ENCODE measurements at places on chromosomes 1 and 21. TPM values are rescaled to one million over a fixed set of nuclear protein-coding genes. Genes with fewer than 3 reads are reported as not detected.

DNA sequence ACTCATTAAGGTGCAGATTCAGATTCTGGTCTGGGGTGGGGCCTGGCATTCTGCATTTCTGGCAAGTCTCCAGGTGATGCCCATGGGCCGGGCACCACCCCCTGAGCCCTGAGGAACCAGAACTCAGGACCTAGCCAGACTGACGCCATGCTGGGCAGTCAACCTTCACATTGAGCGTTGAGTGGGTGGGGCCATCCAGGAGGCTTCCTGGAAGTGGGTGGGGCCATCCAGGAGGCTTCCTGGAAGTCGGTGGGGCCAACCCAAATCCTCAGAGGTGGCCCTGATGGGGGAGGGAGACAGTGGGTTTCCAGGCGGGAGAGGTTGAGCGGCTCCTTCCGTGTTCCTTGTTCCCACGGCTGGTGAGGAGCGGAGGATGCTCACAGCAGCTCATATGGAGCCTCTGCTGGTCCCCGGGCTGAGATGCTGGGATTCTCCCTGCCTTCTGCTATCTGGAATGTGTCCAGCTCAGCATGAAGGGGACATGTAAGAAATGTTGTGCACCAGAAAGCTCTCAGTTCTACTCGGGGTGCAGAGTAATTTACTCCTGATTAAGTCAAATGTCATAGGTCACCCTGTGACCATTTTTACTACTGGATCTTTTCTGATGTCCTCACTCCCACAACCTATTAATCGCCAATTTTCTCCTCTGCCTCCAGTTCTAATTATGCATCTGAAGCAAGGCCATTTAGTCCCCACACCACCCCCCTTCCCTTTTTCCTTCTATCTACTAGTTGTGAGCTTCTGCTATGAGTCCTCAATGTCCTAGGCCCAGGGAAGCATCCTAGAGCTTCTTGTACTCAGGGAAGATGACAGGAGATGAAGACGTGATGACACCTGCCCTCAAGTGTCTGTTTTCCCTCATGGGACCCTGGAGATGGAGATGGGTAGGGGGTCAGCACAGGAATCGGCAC lies 435.4 kb downstream of the PTPRU start:
- no peak for DNase-seq

PTAFR gene
- not detected for total RNA-seq

GRCh38 chr1:225494789-225495359 lies 67.0 kb upstream of the LBR start:
- no peak for DNase-seq

GRCh38 chr1:109765896-109766615 lies 2.3 kb upstream of the EPS8L3 start:
- DNase-seq, result no peak

DNA sequence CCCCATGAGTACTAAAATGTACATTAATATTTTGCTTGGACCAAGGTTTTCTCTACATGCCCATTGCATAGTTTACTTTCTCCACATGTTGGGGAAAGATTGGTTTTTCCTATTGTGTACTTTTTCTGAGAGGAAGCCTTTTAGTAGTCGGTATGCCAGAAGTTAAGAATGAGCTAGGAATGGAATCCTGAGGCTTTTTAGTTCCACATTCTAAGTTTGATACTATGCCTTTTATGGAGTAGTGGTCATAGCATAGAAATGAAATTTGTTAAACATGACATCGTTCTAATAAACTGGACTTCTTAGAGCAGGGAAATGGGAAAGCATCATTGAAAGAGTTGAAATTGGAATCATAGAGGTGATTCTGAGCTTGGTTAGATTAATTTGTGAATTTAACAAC lies 64.3 kb downstream of the BCL9 start:
- no peak for DNase-seq

DNA sequence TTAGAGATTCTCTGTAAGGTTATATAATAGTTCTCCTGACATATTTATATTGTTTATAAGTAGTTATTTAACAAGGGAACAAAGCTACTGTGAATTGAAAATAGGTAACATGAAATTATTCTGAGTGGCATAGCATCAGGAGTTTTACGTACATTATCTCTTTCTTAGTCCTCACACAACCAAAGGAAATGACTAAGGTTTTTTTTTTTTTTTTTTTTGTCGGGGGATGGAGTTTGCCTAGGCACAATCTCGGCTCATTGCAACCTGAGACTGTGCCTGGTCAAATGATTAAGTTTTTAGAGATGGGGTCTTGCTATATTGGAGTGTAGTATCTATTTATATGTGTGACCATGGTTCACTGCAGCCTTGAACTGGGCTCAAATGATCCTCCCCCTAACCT lies 24.9 kb downstream of the TMED5 start:
- no peak for DNase-seq

DNA sequence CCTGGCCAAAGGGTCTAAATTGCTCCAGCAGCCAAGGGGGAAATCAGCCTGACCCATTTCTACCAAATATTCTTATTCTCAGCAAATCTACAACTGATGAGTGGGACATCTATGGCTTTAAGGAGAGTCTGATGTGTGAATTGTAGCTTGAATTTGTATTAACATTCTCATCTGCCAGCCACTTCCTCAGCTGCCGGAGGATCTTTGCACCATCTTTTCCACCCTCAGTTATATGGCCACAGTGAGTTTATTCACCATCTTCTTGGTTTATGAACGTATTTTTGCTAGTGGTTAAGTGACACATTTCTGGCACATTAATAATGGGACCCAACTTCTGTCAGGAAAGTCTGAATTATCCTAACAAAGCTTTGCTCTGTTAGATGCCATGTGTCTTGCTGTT lies 69.6 kb downstream of the COLGALT2 start:
- DNase-seq, result no peak

DNA sequence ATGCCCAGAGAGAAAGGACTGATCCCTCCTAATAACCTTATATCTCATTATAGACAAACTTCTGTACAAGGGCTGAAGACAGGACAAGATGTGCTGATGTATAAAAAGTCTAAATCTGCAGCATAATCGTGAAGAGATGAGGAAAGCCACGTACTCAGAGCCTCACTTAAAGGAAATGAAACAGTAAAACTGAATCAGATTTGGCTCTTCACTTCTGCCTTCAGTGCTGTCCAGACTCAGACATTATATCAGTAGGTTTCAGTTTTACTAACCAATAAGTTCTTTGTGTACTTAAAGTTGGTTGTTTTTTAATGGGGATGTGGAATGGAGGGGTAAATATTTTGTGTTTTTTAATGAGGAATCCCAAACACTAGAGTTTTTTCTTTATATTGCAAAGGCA lies 45.3 kb upstream of the RGS1 start:
- DNase-seq, result no peak

- no peak for DNase-seq
Measured at GRCh38 chr1:16608838-16609560, 4.4 kb downstream of the NBPF1 start.
